Activated T-helper 2 cell treated with anti-CD3 and anti-CD28 coated beads, Interferon-gamma antibody, Interleukin-2, Interleukin-4, amounts not matched to agents 10 μg/mL and 5 μg/mL and 100 μg/mL, durations not matched to agents 14 hours and 24 hours and 36 hours (primary cell): ENCODE measurements at places on chromosomes 16 and 17.

- DNase-seq = no peak
Observed at GRCh38 chr17:81240761-81241160, 1.6 kb downstream of the NDUFAF8 start.

- no peak for DNase-seq
Observed at GRCh38 chr16:46711106-46712058, 21.9 kb downstream of the ORC6 start.

- no peak for DNase-seq
Observed at GRCh38 chr17:48241770-48242497, 134.4 kb downstream of the SNX11 start.

- no peak for DNase-seq
Observed at GRCh38 chr16:68744744-68745280, 7.7 kb downstream of the CDH1 start.

GRCh38 chr17:5677620-5678019 lies 93.3 kb upstream of the NLRP1 start:
- no peak for DNase-seq

- DNase-seq = no peak
Observed at GRCh38 chr17:40445751-40446468, 2.7 kb downstream of the IGFBP4 start.

DNA sequence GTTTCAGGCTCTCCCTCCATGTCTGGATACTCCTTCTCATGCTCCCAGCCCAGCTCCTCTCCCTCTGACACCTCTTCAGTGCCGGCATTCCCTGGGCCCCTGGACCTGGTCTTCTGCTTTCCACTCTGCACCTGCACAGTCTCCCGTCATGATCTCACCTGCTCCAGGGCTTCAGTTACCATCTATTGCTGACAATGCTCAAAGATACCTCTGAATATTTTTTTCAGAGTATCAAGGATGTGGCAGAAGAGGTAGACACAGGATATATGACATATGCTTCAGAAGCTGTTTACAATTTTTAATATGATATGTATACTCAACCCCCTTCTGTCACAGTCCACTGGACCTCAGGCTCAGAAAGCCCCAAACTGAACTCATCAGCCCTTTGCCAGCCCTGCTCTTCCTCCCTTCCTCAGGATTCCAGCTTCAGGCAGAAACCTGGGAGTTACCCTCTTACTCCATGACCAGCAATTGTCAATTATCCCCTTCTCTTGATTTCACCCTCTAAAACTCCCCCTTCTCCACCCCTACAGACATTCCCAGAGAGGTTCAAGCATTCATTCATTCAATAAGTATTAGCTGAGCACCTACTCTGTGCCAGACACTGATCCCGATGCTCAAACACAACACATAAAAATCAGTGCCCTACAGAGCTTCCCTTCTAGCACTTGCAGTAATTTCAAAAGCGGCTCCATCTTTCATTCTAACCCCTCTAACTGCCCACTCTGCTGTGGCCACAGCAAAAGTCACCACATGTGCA lies 7.8 kb upstream of the MLLT6 start:
- no peak for DNase-seq

GRCh38 chr16:78996790-78997189 lies 603.7 kb downstream of the MAF start:
- DNase-seq = no peak

DNA sequence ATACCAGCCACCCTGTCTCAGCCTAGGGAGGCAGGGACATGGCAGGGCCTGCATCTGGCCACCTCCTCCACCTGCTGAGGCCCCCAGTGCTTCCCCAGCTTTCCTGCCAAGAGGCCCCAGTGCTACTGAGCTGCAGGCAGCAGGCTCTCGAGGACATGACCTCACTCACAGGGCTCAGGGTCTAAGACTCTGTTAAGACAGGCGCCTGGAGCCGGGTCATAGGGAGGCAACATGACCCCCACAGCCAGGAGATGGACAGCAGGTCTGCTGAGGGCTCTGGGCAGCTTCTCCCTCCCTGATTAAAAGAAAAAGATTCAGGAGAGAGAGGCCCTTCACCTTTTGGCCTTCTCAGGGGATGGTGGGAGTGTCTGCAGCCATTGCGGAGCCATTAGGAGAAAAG lies 23.2 kb upstream of the FASN start:
- no peak for DNase-seq

GRCh38 chr17:74801896-74802295 lies 25.8 kb upstream of the NAT9 start:
- DNase-seq = no peak

DNA sequence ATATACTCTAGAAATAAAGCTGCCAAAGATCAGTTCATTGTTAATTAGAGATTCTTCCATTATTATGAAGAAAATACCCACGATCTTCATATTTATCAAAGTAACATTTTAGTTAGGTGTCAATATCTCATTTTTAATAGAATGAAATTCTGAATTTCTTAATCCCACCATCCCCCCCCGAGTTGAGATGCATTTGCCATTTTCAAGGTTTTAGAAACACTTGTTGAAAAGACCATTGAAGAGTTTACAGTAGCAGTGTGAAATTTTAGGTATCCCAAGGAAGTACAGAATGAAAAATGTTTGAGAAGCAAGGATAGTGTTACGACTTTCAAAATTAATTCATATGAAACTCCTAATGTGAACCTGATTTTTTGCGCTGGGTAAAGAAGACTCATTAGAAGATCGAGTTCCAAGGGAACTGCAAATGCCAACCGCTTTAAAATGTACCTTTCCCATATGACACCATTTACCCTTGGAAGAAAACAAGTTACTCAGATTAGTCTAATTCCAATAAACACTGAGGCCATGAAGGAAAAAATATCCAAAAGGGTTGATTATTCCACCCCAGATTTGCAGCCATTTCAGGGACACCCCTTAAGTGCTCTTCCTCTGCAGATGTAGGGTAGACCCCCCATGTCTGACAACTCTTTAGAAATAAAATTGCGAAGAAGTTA lies 731 bp downstream of the IKZF3 start:
- DNase-seq = no peak

DNA sequence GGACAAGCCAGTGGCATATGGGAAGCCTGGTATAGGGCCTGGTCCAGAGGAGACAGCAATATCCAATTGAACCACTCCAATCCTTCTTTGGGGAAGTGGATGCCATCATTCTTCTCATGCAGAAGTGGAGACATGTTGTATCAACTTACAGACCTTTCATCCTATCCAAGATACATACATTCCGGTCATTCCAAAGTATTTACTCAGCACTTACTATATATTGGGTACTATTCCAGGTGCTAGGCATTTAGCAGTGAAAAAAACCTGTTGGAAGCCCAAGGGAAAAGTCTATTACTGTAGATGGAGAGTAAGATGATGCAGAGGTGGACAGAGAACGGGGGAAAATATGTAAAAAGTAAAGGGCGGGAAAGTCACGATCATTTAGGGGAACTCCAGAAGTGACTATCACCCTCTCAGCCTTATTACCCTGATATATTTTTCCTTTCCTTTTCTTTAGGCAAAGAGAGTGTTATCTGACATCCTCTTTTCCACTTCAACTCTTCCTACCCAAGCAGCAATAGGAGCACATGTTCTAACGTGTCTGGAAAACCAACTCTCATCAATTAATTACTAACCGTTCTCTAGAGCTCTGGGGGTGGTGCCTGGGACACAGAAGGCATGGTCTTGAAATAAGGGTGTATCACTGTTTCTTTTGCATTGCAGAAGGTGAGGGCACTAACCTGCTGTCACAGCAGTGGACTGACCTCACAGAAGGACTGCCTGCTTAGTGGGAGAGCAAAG lies 210.1 kb upstream of the MAF start:
- no peak for DNase-seq

DNA sequence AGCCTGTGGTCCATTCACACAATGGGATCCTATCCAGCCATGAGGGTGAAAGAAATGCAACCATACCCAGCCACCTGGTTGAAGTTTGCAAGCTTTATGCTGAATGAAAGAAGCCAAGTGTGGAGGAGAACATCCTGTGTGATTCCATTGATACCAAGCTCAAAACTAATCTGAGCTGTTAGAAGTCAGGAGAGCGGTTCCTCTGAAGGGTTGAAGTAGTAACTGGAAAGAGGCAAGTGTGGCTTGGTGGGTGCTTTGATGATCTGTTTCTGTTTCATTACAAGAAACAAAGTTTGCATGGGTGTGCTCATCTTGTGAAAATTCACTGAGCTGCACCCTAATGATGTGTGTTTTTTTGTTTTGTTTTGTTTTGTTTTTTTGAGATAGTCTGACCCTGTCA lies 99.4 kb downstream of the SALL1 start:
- no peak for DNase-seq

- no peak for DNase-seq
Observed at GRCh38 chr16:8251298-8251697, 339.0 kb downstream of the TMEM114 start.

DNA sequence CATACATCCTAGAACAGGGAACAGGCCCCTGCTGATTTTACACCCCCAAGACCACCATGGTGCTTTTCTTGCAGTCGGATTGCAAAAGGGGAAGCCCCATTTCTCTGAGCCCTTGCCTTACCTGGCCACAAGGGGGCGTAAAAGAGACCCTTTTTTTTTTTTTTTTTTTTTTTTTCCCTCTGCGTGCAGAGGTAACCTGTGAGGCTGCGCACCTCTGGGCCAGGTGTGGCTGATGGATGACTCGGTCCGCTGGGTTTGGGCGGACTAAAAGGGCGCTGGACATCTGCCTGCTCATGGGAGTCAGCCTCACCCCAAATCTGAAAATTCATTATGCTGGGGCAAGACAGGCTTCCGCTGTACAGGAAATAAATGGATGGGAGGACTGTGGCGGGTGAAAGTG lies 281.0 kb downstream of the CBLN1 start:
- no peak for DNase-seq

- DNase-seq = peak; percentile 12
Observed at GRCh38 chr16:55944377-55944802, 69.2 kb upstream of the CES5A start.
